ENCODE measurements at places on chromosomes 2 and 18.

DNA sequence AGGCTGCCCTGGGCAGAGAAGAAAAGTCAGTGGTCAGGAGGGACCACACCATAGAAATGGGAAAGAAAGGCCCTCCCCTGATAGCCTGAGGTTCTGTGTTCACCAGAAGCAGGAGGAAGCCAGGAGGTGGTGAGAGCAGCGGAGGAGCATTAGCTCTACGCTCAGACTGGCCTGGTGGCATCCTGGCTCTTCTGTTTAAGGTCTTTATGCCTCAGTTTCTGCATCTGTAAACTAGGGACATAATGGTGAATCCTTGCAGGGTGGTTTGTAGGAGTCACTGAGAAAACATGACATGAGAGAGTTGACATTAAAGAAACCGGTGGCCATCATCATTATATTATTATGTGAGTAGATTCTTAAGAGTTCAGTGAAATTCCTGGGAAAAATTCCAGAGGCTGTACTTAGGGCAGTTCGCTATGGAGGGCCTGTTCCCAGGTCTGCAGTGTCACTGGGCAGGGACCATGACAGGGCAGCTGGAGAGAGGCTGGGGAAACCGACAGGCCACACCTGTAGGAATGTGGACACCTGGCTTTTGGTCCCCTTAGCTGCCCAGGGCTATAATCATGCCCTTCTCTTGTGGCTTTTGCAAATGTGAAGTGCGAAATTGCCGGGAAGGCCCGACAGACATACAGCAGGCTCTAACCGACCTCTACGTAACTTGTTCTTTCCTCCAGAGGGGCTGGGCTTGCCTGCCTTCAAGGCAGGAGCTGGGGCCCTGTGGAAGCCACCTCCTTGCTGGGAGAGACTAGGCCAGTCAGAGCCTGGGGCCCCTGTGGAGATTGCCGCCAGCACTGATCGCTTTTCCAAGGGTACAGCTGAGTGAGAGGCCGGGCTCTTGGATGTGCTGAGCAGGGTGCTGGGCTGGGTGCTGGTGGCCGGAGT, 31.0 kb downstream of the GLI2 start:
- DNase-seq = no peak

- no peak for DNase-seq
Observed at GRCh38 chr18:57167617-57168308, 20.9 kb downstream of the BOD1L2 start.

- DNase-seq = no peak
Observed at GRCh38 chr2:198775737-198776136, 682.0 kb downstream of the SATB2 start.

DNA sequence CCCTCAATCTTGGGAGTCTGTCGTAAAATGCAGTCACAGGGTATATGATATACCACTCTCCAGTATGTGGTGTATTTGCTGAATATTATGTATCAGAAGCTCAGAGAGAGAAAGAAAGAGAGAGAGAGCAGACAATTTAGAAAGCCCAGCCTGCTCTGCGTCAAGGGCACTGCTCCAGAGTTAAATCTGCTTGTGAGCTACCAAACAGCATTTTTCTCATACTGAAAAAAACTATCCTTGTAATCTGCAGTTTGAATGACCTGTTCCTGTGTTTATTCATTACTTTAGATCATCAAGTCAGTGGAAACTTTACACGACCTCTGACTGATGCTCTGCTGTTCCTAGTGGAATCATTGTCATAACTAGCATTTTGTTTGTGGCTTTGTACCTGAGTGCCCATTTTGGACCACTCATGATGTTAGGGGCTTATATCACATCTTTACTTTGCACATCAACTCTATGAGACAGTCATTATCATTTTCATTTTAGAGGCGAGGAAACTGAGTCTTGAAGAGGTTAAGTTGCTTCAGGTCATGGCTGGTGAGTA, 89.2 kb upstream of the PELI1 start:
- no peak for DNase-seq

All from amygdala (tissue), 56 donors.